ENCODE measurements at places on chromosomes 13 and 19.

DNA sequence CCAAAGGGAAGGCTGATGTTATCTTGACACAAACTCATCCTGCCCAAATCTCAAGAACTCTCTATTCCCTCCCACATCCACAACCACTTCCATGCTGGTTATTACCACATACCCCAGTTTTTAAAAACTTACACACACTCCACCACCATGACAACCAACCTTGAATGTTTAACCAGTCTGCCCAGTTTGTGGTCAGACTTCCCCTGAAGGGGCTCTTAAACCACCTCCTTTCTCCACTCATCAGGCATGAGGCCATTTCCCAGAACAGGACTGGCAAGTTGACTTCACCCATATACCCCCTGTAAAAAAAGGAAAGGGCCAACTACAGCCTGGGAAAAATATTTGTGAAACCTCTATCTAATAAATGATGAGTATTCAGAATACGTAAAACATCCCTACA is 12.4 kb upstream of the ZSCAN4 start:
- DNase-seq: no peak
- no peak overlapping the region for H3K27ac ChIP-seq
- H3K27me3 ChIP-seq: no peaks in the 10 kb centered on the region
- no peak overlapping the region for H3K4me3 ChIP-seq
- H3K4me1 ChIP-seq: no peaks in the 10 kb centered on the region

GRCh38 chr13:71374471-71375049 is 492.4 kb downstream of the DACH1 start:
- H3K4me3 ChIP-seq: no peak overlapping the region
- no peaks in the 10 kb centered on the region for H3K27me3 ChIP-seq
- no peak overlapping the region for H3K27ac ChIP-seq
- no peaks in the 10 kb centered on the region for H3K36me3 ChIP-seq

GRCh38 chr13:102800145-102801041 is 1.5 kb downstream of the BIVM start:
- peak overlapping the region; percentile 24 for H3K27ac ChIP-seq
- peak overlapping the region; percentile 67 for H3K4me3 ChIP-seq
- H3K4me1 ChIP-seq: peaks cover 14% of the 10 kb centered on the region
- H3K36me3 ChIP-seq: no peaks in the 10 kb centered on the region

DNA sequence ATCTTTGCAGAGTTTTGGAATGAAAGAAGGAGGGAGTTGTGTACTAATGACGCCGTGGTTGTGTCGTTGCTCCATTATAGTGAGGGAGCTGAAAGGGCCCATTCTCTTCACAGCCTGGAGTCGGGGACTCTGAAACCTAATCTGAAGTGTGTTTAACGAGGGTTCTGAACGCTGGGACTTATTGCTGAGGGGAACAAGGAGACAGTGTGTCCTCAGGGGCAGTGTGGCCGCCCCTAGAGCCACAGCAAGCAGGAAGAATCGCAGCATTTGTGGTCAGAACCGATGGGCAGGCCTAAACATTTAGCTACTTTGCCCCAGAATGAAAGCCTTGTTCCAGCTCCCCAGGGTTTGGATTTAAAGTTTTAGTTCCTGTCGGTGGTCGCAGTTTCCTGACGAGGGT is 156.4 kb upstream of the RNF113B start:
- no peak overlapping the region for H3K27ac ChIP-seq
- H3K4me3 ChIP-seq: no peak overlapping the region
- no peaks in the 10 kb centered on the region for H3K4me1 ChIP-seq
- H3K36me3 ChIP-seq: no peaks in the 10 kb centered on the region

GRCh38 chr13:20514866-20515265 is 10.8 kb downstream of the CRYL1 start:
- H3K4me1 ChIP-seq: no peaks in the 10 kb centered on the region
- H3K27ac ChIP-seq: no peak overlapping the region
- H3K36me3 ChIP-seq: peaks cover 21% of the 10 kb centered on the region
- no peak for DNase-seq
- no peak overlapping the region for H3K4me3 ChIP-seq
- no peaks in the 10 kb centered on the region for H3K27me3 ChIP-seq

DNA sequence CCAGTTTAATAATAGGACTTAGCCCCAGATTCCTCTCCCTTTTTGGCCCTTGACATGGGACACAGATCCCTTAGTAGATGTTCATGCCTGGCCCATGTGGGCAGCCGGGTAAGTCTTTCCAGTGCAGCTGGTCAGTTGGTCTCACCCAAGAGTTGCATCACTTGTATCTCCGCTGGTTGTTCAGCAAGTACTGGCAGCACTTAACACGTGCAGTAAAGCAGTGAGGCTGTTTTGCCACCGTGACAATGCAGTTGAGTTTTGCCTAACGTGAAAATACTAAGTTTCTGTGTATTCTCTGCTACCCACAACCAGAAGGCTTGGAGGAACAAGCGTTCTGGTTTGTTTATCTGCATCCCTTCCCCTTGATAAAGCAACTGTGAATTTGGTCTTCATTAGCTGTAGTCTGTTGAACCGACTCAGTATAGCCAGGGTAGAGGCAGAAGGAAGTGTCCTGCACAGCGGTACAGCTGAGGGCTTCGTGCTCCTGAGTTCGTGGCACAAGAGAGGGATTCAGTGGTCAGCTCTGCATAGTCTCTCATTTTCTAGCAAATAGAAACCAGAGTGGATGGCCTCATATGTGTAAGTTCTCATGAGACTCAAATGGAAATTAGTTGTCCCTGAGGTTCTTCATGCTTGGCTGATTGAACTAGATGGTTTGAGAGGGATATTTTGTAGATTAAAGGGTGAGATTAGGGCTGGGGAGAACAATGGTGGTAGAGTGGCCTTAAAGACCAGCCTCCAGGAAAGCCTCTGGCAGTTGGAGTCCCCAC is 50.3 kb downstream of the ARHGEF7 start:
- no peaks in the 10 kb centered on the region for H3K27me3 ChIP-seq
- peaks cover 4% of the 10 kb centered on the region for H3K36me3 ChIP-seq
- H3K4me1 ChIP-seq: peaks cover 7% of the 10 kb centered on the region
- H3K4me3 ChIP-seq: no peak overlapping the region

GRCh38 chr19:43616306-43616705 is 3.1 kb downstream of the ZNF428 start:
- no peak overlapping the region for H3K4me3 ChIP-seq
- no peaks in the 10 kb centered on the region for H3K27me3 ChIP-seq
- peaks cover 20% of the 10 kb centered on the region for H3K4me1 ChIP-seq
- DNase-seq: no peak
- H3K27ac ChIP-seq: no peak overlapping the region
- peaks cover 17% of the 10 kb centered on the region for H3K36me3 ChIP-seq

DNA sequence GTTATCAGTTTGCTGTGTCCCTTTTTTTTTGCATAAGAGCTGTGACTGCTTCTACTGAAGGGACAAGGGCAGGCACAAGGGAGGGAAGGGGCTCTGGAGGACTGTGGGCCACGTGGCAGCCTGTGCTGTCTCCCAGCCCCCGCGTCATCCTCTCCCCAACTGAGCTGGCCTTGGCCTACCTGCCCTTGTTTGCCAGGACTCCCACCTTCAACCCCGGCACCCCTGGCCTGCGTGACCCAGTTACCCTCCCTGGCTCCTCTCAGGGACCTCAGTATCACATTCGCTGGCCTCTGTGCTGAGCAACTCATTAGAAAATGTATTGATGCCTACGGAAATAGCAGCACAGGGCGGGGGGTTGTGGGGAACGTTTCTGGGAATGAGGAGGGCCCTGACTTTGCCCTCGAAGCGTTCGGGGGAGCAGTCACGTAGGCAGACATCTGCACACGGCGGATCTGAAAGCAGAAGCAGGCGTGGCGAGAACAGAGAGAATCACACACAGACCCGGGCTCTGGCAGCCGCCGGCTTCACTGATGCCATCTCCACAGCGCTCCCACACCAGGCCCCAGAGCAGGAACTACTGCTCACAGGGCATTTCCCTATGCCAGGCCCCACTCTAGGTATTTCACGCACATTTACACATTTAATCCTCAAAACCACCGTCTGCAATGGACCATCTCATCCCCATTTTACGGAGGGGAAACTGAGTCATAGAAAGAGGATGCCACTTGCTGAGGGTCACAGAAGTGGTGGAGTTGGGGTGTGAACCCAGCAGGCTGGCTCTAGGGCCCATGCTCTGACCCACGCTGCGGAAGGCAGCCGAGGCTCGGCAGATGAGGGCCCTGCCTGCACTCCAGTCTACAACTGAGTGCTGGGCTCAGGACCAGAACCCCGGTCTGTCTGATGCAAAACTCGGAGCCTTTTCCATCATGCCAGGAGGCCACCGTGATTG is 5.7 kb upstream of the ATF5 start:
- no peak overlapping the region for H3K27ac ChIP-seq
- H3K4me1 ChIP-seq: peaks cover 16% of the 10 kb centered on the region
- H3K27me3 ChIP-seq: no peaks in the 10 kb centered on the region
- H3K36me3 ChIP-seq: peaks cover 42% of the 10 kb centered on the region

- H3K4me1 ChIP-seq: no peaks in the 10 kb centered on the region
- no peak overlapping the region for H3K4me3 ChIP-seq
- no peaks in the 10 kb centered on the region for H3K36me3 ChIP-seq
- no peak for DNase-seq
These were observed 43.9 kb upstream of the C1QTNF9B start for GRCh38 chr13:23941211-23941610.

DNA sequence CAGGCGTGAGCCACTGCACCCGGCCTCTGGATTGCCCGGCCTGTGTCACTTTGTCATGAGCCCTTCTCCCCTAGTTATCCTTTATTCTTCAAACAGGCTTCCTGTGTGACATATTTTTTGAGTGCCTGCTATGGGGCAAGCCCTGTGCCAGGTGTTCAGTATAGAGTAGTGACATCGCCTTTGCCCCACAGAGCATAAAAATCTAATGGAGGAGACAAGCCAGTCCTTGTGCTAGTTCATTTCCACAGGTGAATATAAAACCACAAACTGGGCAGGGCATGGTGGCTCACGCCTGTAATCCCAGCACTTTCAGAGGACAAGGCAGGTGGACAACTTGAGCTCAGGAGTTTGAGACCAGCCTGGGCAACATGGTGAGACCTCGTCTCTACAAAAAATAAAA is 43.2 kb downstream of the BBC3 start:
- H3K4me3 ChIP-seq: no peak overlapping the region
- H3K4me1 ChIP-seq: peaks cover 59% of the 10 kb centered on the region
- DNase-seq: no peak
- no peaks in the 10 kb centered on the region for H3K27me3 ChIP-seq
- peak overlapping the region; percentile 69 for H3K27ac ChIP-seq
- H3K36me3 ChIP-seq: no peaks in the 10 kb centered on the region

GRCh38 chr13:77674852-77675251 is 22.6 kb upstream of the SLAIN1 start:
- H3K36me3 ChIP-seq: no peaks in the 10 kb centered on the region
- H3K4me3 ChIP-seq: no peak overlapping the region
- no peak overlapping the region for H3K27ac ChIP-seq
- no peaks in the 10 kb centered on the region for H3K4me1 ChIP-seq
- no peaks in the 10 kb centered on the region for H3K27me3 ChIP-seq

GRCh38 chr19:11674067-11674492 is 64.7 kb downstream of the ZNF823 start:
- no peak overlapping the region for H3K4me3 ChIP-seq
- H3K36me3 ChIP-seq: no peaks in the 10 kb centered on the region
- H3K27me3 ChIP-seq: peaks cover 9% of the 10 kb centered on the region
- no peak overlapping the region for H3K27ac ChIP-seq
- H3K4me1 ChIP-seq: peaks cover 5% of the 10 kb centered on the region
